ENCODE measurements at places on chromosomes 3 and 15. TPM values are rescaled to one million over a fixed set of nuclear protein-coding genes. Genes with fewer than 3 reads are reported as not detected.
A peak's percentile ranks its signal among the peaks of the same experiment; 100 is the strongest.

DNA sequence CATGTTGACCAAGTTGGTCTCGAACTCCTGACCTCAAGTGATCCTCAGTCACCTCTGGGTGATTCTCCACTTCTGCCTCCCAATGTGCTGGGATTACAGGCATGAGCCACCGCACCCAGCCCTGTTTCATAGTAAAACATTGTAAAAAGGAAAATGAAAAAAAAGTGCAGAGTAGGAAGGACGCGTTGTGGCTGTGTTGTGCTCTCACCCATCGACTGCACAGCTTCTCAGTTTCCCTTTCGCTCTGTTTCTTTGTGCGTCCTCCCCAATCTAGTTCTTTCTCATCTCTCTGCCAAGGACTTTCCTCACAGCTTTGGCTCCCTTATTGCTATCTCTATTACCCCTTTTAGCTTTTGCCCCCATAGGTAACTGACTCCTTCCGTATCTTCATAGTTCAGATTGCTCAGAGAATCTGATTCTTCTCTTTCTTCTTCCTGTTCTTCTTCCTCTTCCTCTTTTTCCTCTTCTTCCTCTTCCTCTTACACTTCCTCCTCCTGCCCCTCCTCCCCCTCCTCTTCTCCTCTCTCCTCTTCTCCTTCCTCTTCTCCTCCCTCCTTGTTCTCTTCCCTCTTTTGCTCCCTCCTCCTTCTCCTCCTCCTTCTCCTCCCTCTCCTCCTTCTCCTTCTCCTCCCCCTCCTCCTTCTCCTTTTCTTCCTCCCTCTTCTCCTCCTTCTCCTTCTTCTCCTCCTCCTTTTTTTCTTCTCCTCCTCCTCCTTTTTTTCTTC lies 81.1 kb upstream of the VGLL4 start:
- DNase-seq = no peak

Gene GP5
- not detected for total RNA-seq

- no peak for DNase-seq
Measured at GRCh38 chr15:69369631-69370030, 44.5 kb upstream of the KIF23 start.

- no peak for DNase-seq
Measured at GRCh38 chr3:149527531-149528339, 53.2 kb downstream of the TM4SF4 start.

- no peak for DNase-seq
Measured at GRCh38 chr3:107738486-107739183, 215.9 kb downstream of the BBX start.

DNA sequence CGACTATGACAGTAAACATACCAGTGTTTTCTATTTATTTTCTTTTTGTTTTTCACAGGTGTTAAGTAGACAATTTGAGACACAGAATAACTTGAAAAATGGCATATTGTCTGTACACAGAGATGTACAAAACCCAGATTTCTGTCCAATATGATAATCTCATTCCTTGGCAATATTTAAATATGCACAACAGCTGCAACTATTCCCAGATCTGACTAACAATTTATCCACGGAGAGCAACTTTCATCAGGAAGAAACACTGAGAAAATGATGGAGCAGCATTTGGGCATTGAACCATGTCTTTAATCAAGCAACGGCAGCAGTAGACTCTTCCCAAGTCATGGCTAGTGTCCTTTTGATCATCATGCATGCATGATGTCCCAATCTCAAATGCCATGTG lies 452.6 kb downstream of the ZPLD1 start:
- no peak for DNase-seq

Gene IQCF5
- total RNA-seq = not detected

- DNase-seq = no peak
Measured at GRCh38 chr3:168467115-168467714, 371.5 kb upstream of the GOLIM4 start.

Gene FETUB
- not detected for total RNA-seq

GRCh38 chr3:30970183-30970582 lies 75.7 kb upstream of the GADL1 start:
- no peak for DNase-seq

Gene CX3CR1
- total RNA-seq = 1.7 TPM

- DNase-seq = no peak
Measured at GRCh38 chr3:3189102-3189727, 9.7 kb upstream of the CRBN start.

- no peak for DNase-seq
Measured at GRCh38 chr3:64291345-64291744, 66.1 kb upstream of the PRICKLE2 start.

Gene CADPS
- 14.3 TPM for total RNA-seq

DNA sequence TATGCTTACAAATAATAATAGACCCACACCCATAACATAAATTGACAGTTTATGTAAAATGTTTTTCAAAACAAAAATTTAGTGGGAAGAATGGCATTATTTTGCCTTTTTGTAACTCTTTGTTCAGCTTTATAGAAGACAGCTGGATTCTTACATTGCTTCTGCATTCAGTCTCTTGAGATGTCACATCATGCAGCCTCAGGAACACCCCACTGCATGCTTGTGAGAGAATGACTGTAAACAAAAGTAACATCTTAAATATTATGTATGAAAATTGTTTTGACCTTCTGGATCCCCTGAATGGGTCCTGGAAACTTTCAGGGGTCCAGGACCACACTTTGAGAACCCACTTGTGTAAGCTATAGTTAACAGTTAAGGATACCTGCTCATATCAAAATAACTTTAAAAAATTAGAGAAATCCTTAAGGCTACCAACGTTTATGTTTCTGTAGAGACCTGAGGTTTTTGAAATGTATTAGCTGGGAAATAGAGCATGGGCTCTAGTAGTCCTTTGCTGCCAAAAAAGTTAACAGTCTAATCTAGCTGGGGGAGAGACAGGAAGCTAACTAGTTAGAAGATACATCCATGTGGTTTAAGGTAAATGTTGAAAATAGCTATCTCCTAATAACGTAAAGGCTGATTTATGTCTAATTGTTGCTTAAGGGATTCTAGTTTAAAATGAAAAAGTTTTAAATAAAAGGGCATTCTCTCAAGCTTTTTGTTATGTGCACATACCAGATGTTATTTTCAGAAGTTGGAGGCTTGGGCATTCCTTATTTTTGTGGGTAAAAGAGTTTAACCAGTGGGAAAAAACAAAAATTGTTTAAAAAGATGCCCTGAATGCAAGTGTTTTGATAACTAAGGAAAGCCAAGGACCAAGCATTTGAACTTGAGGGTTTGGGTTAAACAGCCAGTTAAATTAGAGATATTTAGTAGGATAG lies 3.8 kb downstream of the USP3 start:
- DNase-seq = no peak

- DNase-seq = no peak
Measured at GRCh38 chr3:120353463-120353862, 4.3 kb upstream of the LRRC58 start.

DNA sequence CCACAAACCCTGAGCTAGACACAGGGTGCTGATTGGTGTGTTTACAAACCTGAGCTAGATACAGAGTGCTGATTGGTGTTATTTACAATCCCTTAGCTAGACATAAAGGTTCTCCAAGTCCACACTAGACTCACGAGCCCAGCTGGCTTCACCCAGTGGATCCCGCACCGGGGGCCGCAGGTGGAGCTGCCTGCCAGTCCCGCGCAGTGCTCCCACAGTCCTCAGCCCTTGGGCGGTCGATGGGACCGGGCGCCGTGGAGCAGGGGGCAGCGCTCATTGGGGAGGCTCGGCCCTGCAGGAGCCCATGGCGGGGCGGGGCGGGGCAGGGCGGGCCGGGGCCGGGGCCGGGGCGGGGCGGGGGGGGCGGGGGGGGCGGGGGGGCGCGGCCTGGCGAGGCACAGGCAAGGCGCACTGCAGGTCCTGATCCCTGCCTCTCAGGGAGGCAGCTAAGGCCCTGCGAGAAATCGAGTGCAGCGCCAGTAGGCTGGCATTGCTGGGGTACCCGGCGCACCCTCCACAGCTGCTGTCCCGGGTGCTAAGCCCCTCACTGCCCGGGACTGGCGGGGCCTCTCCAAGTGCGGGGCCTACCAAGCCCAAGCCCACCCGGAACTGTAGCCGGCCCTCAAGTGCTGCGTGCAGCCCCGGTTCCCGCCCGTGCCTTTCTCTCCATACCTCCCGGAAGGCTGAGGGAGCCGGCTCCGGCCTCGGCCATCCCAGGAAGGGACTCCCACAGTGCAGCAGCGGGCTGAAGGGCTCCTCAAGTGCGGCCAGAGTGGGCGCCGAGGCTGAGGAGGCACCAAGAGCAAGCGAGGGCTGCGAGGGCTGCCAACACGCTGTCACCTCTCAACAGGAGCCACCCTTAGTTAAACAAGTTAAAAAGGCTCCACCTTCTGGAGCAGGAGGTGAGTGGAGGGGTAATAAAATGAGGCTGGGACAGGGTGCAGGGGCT lies 9.8 kb upstream of the TMEM40 start:
- peak; percentile 47 for DNase-seq

- DNase-seq = no peak
Measured at GRCh38 chr3:175911937-175912336, 1052.8 kb downstream of the NAALADL2 start.

Gene SRGAP3
- total RNA-seq = 6.4 TPM

DNA sequence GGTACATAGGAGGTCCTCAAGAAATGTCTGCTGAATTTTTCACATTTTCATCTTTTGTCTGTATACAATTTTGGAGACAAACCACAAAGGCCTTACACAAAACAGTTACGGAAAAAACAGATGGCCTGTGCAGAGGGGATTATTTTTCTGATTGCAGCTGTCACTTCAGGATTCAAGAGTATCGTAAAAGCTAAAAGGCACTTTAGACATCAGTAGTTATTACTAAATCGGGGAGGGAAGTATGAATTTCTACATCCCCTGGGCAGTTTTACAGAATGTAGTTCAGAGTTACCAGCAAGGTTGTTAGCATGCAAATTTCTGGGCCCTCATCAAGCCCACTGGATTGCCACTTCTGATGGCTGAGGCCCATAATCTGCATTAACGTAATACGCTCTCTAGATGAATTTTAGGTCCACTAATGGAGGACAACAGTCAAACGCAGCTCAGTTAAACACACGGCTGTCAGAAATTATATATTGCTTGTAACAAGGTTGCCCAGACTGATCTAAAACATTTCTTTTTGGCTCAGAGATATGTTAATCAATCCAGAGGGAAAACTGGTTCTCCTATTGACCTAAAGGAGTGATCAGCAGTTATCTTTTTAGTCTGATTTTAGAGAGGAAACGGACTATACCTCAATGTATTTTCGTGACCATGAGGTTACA lies 1.1 kb downstream of the RIOX2 start:
- DNase-seq = no peak

GRCh38 chr3:158792709-158793108 lies 9.1 kb upstream of the MFSD1 start:
- no peak for DNase-seq
